K562 (cell line): ENCODE measurements at places on chromosomes 2 and 18.

DNA sequence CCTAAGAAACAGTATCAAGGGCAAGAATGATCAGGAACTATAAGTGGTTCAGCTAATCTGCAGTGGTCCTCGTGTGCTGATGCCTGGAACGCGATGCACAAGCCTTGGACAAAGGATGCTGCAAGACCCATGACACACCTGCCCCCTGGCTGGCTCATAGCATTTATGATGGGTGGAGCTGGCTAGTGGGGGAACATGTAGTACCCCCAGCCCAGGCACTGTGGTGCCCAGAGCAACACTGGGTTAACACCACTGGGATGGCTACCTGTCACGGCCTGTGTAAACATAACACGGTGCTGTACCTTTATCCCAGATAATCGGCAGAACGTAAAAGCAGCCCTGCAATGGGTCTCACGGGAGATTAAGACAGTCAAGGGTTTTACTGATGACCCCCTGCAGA, 60.3 kb upstream of the PEX13 start:
- H3K27ac ChIP-seq = no peak overlapping the region
- no peak for DNase-seq
- H3K4me3 ChIP-seq = no peak overlapping the region

GRCh38 chr2:142330458-142330857, 199.6 kb upstream of the LRP1B start:
- H3K4me1 ChIP-seq = no peaks in the 10 kb centered on the region
- H3K36me3 ChIP-seq = no peaks in the 10 kb centered on the region
- no peak for DNase-seq
- H3K4me3 ChIP-seq = no peak overlapping the region
- H3K27me3 ChIP-seq = no peaks in the 10 kb centered on the region

GRCh38 chr2:145771525-145771924, 1251.6 kb upstream of the ZEB2 start:
- H3K27me3 ChIP-seq = no peaks in the 10 kb centered on the region
- DNase-seq = no peak
- H3K4me3 ChIP-seq = no peak overlapping the region
- H3K36me3 ChIP-seq = no peaks in the 10 kb centered on the region
- no peak overlapping the region for H3K27ac ChIP-seq

- H3K4me3 ChIP-seq = no peak overlapping the region
- no peaks in the 10 kb centered on the region for H3K4me1 ChIP-seq
- no peak overlapping the region for H3K27ac ChIP-seq
- H3K36me3 ChIP-seq = no peaks in the 10 kb centered on the region
- H3K27me3 ChIP-seq = peaks cover 9% of the 10 kb centered on the region; the same call in 1 of the 2 replicates
- DNase-seq = no peak
Observed at GRCh38 chr2:65710779-65711295, 278.4 kb upstream of the SPRED2 start.

DNA sequence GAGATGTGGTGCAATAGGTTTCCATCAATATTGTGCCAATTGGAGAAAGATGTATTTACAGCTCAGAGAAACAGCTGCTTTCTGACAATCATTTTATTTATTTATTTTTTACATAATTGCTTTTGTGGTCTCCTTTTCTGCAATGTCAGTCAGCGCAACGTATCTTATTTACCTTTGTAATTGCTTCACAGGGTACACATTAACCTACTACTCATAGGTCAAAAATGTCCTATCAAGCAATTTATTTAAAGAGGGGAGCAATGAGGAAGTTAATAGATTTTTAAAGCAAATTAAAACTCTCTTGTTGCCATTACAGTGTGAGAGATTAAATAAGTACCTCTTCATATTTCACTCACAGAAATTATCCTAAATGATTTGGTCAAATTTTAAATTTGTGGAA, 291.0 kb downstream of the CALCRL start:
- no peak for DNase-seq
- H3K27me3 ChIP-seq = no peaks in the 10 kb centered on the region
- no peaks in the 10 kb centered on the region for H3K36me3 ChIP-seq
- H3K4me3 ChIP-seq = no peak overlapping the region
- H3K27ac ChIP-seq = no peak overlapping the region
- no peaks in the 10 kb centered on the region for H3K4me1 ChIP-seq
